Activated CD4-positive, alpha-beta memory T cell treated with anti-CD3 and anti-CD28 coated beads for 36 hours (primary cell): ENCODE measurements at places on chromosomes 12 and 14. TPM values are rescaled to one million over a fixed set of nuclear protein-coding genes. Genes with fewer than 3 reads are reported as not detected.

SOAT2 gene
- total RNA-seq: 1.1 TPM

KERA gene
- total RNA-seq: not detected

ITGA7 gene
- 4.5 TPM for total RNA-seq

OVCH1 gene
- total RNA-seq: not detected

KRT7 gene
- total RNA-seq: 3.5 TPM

GRCh38 chr12:121786440-121786825 lies 7.1 kb downstream of the RHOF start:
- peak; percentile 80 for DNase-seq

DNA sequence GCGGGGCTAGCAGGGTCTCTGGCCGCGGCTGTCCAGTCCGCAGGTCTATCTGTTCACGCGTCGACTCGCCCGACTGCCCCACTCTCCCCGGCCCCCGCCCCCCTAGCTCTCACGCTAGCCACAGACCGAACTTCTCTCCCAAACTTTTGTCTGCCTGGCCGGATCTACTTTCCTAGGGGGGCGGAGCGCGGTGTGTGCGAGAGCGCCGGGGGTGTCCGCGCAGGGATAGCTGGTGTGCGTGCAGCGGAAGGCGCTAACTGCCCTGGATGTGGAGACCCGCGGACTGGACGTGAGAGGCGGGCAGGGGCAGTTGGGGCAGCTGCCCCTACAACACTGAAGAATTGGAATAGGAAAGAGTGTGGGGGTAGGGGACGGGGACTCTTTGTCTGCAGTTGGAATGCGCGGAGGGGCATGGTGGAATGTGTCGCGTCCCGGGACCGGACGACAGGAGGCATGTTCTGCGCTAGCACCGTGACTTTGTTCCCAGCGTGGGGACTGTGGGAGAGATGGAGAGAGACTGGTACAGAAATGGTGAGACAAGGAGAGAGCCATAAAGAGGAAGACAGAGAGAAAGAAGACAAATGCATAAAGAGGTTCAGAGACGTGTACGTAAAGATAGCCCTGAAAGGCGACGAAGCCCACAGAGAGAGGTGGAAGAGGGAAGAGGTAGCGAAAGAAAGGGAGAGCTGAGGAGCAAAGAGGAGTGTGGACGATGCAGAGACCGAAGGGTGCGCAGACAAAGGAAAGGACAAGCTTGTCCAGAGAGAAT lies at the start of gene AJUBA:
AJUBA (minus strand) TSS at position 75 of the 769 bp plus-strand sequence. CDS start 285 bp downstream, outside the sequence.
- peak; percentile 82 for DNase-seq

- no peak for DNase-seq
Observed at GRCh38 chr14:69917287-69917686, 38.1 kb downstream of the SMOC1 start.

DNA sequence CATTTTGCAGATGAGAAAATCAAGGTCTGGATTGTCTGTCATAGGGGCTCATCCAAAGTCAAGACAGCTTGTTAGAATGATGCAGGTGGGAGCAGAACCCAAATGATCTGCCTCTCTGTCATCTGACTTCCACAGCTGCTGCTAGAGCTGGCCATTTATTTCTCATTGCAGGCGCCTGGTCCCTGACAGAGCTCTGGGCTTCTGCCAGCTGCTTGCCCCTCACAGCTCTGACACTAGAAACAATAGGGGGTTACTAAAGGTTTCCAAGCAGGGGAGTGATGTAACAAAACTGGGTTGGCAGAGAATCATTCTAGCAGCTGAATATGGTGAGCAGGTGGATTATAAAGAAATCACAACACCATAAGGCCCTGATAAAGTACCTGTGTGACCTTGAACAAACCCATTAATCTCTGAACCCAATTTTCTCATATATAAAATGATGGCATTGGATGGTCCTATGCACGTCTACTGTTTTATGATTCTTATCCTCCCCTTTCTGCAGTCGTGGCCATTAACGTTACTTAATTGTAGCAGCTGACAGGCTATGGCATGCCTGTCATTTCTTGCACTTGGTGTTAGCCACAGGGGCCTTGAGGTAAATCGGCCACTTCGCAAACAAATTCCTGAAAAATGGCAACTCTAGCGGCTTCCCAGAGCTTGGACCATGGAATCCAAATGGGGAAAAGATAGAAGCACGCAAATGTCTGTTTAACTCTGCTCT lies 134.6 kb downstream of the RMST start:
- no peak for DNase-seq
